ENCODE measurements at places on chromosomes 4 and X.
A peak's percentile ranks its signal among the peaks of the same experiment; 100 is the strongest.

GRCh38 chrX:154458116-154458953 is at the start of gene PLXNA3:
Gene PLXNA3, plus strand, starts transcription at chrX:154458281. Its CDS starts 1,903 bp downstream, at chrX:154460184.
- DNase-seq: peak; percentile 86

DNA sequence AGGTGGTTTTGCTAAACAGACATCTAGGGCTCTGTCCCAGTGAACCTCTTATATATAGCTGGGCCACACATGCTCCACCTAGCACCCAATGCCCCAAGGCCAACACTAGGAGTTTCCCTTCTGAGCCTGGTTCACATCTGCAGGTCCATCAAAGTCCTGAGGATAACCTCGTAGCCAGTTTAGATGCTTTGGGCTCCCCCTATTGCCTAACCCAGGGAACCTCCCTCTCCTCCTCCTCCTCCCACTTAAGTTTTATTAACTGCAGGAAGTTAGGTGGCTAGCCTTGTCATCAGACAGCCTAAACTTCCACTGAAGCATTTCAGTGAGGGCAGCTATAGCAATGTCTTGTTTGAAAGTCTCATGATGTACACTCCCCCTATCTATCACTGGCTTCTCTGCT is 88.0 kb downstream of the GUCY2F start:
- DNase-seq: no peak

DNA sequence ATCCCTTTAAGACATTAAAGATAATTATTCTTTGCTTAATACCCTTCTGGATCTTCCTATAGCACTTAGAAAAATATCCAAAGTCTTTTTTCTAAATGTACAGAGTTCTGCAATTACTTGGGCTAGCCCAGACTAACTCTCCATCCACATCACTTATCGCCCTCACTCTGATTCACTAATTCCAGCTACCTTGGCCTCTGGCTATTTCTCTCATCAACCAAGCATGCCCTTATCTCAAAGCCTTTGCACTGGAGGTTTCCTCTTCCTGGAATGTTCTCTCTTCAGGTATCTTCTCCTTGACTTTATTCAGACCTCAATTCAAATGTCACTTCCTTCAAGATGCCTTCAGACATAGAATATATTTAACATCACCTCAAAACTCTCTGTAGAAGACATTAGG is 345.1 kb upstream of the SMIM31 start:
- no peak for DNase-seq

GRCh38 chr4:4320528-4320927 is 30.5 kb downstream of the ZBTB49 start:
- no peak for DNase-seq

GRCh38 chr4:148078061-148078460 is 346.2 kb downstream of the ARHGAP10 start:
- no peak for DNase-seq

GRCh38 chr4:125789023-125789422 is 474.3 kb downstream of the FAT4 start:
- no peak for DNase-seq

- DNase-seq: no peak
These were observed 259.2 kb upstream of the FTHL17 start for GRCh38 chrX:31331015-31331414.

- no peak for DNase-seq
These were observed 323.9 kb upstream of the CASK start for GRCh38 chrX:42247241-42247640.

DNA sequence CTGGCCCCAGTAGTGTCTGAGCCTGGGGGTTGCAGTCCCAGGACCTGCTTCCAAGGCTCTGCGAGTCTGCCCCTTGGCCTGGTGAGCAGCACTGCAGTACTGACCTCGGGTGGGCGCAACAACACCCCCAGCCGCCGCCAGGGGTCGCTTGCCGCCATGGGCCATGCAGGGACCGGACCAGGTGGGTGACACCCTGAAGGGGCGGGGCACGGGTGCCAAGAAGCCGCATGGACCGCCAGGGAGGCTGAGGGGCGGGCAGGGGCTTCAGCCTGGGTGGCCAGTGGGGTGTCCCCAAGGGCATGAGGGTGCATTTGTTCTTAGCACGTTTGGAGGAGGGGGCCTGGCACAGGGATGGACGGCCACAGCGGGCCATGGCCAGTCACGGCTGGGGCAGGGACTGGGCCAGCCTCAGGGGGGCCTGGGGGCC is 25.0 kb downstream of the TACC3 start:
- DNase-seq: peak; percentile 89

DNA sequence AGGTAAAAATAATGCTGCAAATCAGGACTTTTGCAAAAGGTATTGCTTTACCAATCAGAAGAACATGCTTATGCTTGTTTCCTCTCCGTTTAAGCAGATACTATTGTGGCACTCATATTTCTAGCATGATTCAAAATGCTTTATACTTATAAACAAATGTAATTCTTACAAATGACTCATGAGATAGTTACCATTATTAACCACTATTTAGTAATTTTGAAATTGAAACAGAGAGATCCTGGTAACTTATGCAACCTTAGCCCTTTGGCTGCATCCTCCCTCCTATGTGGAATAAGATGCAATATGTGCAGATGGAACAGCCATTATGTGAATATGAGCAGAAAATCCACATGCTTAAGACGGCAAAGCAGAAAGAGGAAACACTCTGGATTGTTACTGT is 164.7 kb downstream of the PCDH18 start:
- DNase-seq: no peak

DNA sequence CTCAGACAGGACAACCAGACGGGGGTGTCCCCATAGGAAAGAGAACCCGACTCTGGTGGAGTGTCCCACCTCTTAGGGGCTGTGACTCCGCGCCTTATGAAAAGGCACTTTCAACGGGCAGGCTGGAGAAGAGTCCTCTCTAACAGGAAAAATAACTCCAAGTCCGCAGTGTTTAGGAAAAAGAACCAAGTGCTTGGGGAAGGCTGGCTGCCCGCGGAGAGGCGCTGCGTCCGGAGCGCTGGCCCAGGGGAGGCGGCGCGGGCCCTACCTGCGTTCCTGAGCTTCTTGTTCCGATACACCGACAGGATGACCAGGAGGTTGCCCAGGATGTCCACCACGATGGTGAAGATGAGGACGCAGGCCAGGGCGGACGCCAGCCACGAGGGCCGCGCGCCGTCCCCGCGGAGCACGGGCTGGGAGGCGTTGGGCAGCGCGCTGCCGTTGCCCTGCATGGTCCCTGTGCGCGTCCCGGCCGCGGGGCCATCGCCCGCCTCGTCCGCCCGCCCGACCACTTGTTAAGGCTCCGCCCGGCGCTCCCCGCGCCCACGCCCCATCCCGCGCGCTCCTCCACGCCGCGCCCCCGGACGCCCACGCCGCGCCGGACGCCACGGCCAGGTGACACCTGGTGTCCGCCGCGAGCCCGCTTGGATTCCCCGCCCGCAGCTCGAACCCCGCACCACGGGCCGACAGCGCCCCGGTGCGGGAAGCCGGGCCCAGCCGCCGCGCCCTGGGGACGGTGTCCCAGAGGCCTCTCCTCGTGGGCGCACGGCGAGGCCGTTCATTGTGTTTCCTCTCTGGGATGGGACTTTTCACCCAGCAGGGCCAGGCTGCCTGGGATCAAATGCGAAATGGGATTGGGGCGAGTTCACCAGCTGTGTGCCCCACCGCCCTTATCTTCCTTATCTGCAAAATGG is at the start of gene MTNR1A:
MTNR1A (minus strand) TSS at position 654 of the 914 bp plus-strand sequence; CDS start at position 452, 202 bp downstream.
- DNase-seq: no peak

GRCh38 chr4:159071178-159071968 is 31.5 kb upstream of the RAPGEF2 start:
- no peak for DNase-seq

GRCh38 chr4:154030746-154031145 is 241.9 kb upstream of the SFRP2 start:
- DNase-seq: no peak

GRCh38 chr4:114161809-114162208 is 182.4 kb upstream of the ARSJ start:
- no peak for DNase-seq

DNA sequence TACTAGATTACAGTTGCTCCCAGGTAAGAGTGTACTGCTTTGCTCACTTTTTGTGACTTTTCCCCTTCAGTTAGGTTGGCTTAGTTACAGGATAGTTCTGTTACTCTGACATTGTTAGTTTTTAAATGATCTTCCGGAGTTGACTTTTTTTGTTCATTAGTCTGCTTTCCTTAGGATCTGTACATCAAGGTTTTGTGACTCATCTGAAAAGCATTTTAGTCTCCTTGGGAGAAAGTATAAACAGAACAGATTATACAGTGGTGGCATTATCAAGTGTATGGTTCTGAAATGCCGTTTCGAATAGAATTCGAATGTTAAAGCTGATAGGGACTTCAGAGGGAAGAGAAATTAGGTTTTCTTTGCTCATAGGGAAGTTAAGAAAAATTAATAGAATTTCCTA is 63.3 kb downstream of the USP9X start:
- DNase-seq: no peak

- no peak for DNase-seq
These were observed 176.4 kb downstream of the BMPR1B start for GRCh38 chr4:94934201-94934600.

- no peak for DNase-seq
These were observed 175.3 kb upstream of the MID1 start for GRCh38 chrX:10795721-10796120.

DNA sequence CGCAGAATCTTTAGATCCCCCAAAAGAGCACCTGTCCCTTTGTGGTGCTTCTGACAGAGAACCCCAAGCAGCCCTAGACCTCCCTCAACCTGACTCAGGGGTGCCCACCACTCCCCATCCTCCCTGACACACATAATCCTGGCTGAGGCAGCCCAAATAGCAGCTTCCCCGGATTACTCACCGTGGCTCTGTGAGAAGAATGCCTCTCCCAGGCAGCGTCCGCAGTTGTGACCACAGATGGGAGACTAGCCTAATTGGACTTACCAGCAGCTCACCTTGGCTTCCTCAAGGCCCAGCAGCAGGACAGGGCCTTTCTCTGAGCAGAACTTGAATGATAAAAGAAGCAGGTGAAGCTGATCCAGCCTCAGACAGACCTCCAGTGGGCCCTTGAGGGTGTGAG is 10.3 kb upstream of the ODAPH start:
- no peak for DNase-seq

DNA sequence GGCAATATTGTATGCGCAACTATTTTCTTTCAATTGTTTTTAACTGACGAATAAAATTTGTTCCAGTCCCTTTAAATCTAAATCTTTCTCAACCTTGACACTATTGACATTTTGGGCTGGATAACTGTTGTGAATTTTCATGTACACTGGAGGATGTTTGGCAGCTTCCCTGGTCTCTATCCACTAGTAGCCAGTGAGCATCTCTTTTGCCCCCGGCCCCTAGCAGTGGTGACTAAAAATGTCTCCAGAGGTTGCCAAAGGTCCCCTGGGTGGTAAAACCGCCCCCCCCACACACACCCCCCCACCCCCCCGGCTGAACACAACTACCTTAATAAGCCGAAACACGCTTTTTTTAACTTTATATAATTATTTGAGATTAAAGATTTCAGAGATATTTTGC is 514 bp downstream of the FANCB start:
- no peak for DNase-seq

GRCh38 chrX:31449081-31449480 is 377.2 kb upstream of the FTHL17 start:
- DNase-seq: no peak

- DNase-seq: no peak
These were observed 45.7 kb upstream of the SLC10A7 start for GRCh38 chr4:146567396-146567795.

- no peak for DNase-seq
These were observed 198.4 kb downstream of the GLUD2 start for GRCh38 chrX:121245763-121246162.

DNA sequence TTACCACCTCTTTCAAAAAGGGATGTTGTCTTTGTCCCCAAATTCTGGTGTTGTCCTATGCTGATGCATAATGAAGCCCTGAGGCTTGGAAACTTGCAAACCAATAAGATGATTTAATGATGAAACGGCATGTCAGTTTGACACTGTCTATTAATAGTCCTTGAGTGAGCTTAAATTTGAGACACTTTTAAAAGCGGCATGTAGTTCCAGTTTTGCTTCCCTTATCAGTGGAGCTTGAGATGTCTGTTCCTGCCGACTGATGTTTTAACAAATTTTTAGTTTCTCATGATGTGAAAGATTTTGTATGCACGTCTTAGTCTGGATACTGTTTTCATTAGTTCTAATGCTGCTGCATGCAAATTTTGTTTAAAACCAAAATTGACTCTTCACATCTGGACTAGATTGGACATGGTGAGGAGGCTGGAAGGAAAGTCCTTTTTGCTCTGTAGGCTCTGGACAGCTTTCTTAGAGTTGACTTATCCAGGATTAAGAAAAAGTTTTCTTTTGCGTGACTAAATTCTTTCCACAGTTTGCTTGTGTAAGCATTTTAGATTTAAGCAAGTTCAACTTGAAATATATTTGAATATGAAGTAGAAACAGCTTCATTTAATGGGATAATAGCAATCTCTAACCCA is 11.7 kb downstream of the C1GALT1C1 start:
- DNase-seq: no peak

GRCh38 chr4:168604496-168605373 is 107.9 kb downstream of the PALLD start:
- no peak for DNase-seq

- no peak for DNase-seq
These were observed 117.6 kb upstream of the GPR101 start for GRCh38 chrX:137151403-137151802.

DNA sequence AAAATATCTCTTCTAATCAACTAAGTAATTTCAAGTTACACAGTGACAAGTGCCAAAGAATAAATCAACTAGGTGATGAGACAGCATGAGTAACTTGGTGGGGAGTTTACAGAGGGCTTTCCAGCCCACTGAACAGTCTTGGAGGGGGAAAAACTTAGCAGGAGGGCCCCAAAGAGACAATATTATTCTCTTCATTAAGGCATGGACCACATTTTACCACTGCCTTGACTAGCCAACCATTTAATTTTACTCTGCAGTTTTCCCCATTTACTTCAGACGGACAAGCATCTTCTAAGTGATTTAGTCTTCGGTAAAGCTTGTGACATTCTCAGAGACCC is 25.3 kb upstream of the GATB start:
- DNase-seq: no peak

DNA sequence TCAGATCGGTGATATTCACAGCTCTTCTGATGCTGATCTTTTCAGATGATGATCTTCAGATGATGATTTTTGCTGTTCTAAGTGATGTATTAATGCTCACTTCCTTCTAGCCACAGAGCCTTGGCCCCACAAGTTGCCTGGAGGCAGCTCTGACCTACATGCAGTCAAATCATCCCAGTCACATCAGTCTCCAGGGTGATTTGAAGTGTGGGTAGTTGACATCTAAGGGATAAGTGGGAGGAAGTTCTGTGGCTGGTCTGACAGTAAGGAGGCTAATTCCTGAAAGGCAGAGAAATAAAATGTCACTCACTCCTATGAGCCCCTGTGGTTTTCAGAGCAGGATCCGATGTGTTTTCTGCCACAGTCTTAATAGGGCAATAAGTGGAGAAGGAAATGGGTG is 79.8 kb upstream of the RPL34 start:
- no peak for DNase-seq

GRCh38 chr4:125772680-125773079 is 457.9 kb downstream of the FAT4 start:
- no peak for DNase-seq

DNA sequence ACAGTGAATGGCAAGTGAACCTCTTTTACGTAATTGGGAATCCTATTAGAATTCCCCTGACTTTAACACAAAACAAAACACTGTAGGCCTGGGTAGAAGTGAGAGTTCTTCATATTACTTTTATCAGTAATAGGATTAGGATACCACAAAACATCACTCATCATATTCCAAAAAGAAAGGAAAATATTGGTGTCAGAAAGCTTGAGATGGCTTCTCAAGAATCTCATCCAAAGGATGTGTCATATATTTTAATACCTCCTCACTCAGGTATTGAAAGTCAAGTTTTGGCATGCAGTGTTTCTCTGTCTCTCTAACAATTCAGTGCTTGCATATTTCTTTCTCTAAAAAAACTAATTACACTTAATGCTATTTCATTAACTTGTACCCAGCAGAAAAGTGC is 173.2 kb downstream of the PDGFC start:
- DNase-seq: no peak
